COLO829 (cell line): ENCODE measurements at places on chromosomes 5 and 9.

DNA sequence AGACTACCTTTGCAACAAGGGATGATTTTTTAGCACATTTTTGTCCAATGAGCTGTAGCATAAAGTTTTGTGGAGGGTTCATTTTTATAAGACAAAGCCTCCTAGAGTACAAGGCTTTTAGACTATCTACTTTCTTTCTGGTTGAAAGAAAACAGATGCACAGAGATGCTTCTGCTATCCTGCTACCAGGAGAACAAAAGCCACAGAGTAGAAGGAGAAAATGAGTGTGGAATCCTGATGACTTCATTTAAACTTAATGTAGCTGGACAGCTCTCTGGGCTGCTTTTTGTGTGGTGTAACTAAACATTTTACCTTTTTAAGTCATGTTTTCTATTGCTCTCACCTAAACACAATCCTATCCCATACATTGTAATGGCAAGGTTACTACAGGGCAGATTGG lies 1009.4 kb downstream of the TLE1 start:
- no peak for DNase-seq

- no peak for DNase-seq
These were observed 41.7 kb downstream of the RXRA start for GRCh38 chr9:134367791-134368490.

DNA sequence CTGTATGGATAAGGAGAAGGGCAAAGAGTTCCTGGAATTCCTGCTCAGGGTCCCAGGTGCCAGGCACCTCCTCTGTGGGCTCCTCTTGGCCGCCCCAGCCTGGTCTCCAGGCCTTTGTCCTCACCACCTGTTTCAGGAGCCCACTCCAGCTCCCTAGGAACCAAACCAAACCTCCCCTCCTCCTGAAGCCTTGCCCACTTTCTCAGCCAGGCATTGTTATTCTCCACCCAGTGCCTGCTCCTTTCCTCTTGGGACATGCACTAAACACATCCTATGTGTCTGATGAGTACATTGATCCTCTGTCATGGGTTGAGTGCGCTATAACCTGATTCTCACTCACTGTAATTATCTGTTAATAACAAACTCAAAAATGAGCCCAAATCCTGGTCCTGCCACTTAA lies 189.8 kb downstream of the SPOCK1 start:
- no peak for DNase-seq

GRCh38 chr9:95820074-95820473 lies 55.4 kb upstream of the ERCC6L2 start:
- no peak for DNase-seq

DNA sequence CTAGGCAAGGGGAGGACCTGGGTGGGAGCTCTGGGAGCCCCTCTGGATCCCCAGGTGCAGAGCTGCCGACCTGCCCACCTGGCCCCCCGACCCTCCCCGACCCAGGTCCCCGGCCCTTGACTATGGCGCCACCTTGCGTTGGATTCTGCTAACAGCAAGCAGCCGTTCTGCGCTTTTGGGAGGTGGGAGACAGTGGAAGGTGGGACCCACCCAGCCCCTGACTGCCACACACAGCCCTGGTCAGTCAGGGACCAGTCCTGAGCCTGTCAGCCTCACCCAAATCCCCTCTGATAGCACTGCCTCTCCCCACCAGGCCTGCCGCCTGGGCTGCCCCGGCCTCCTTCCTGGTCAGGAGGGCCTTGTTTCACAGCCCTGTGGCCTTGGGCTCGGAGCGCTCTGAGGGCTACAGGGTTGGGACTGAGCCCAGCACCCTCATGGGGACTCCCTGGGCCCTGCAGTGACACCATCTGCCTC lies 77.9 kb downstream of the HMCN2 start:
- DNase-seq = no peak

GRCh38 chr5:159452480-159453167 lies 122.3 kb upstream of the IL12B start:
- no peak for DNase-seq

GRCh38 chr9:81625969-81626368 lies 63.4 kb downstream of the TLE1 start:
- DNase-seq = no peak

DNA sequence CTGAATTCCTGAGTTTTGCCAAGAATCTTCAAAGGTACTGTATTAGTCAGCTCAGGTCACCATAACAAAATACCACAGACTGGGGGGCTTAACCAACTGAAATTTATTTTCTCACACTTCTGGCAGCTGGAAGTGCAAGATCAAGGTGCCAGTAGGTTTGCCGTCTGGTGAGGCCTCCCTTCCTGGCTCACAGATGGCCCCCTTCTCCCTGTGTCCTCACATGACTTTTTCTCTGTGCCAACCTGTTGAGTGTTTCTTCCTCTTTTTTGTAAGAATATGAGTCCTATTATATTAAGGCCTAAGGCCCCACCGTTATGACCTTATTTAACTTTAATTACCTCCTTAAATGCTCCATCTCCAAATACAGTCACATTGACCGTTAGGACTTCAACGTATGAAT lies 156.1 kb upstream of the KIF2A start:
- DNase-seq = no peak

DNA sequence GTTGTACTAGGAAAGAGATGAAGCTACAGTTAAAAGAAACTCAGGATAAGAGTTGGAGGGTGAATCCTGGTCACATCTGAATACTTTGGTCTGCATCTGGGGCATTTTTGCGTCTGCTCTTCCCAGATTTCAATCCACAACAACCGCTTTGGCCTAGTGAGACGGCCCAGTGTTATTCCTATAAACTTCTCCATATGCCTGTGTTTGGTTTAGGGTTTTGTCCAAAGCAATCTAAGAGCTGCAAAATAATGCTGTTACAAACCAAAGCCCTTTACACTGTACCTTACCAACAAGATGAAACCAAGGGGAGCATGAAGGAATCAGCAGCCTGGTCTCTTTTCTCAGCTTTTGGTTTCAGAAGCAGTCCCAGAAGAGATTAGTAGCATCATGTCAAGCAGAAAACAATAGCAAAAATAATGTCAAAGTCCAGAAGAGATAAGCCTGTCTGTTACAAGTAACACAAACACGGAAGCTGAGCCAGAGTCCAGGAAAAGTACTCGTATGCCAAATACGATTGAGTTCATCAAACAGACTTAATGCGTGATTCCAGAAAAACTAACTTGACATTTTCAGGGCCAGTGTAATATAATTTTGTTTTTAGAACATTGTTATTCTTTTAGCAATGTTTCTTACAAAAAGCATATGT lies 379.9 kb upstream of the ACO1 start:
- no peak for DNase-seq

- DNase-seq = no peak
These were observed 182.9 kb upstream of the RFX3 start for GRCh38 chr9:3708751-3709150.

GRCh38 chr5:56961746-56962145 lies 9.8 kb upstream of the MIER3 start:
- DNase-seq = no peak

GRCh38 chr5:87405472-87406155 lies 7.1 kb downstream of the CCNH start:
- no peak for DNase-seq

DNA sequence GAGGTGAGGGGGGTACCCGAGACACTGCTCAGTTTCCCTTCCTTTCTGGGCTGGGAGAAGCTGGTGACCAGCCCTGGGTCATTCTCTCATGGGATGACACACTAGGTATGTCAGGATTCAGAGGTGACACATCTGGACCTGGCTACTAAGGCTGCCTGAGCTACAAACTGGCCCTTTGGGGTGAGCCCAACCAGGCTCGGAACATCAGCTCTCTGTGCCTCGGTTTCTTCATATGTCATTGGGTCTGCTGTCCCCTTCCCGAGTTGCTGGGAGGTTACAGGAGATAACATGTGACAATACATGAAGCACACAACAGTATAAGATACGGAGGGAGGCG lies 11.8 kb downstream of the CARD19 start:
- no peak for DNase-seq

- DNase-seq = no peak
These were observed 49.8 kb upstream of the PALM2AKAP2 start for GRCh38 chr9:109730228-109730627.

DNA sequence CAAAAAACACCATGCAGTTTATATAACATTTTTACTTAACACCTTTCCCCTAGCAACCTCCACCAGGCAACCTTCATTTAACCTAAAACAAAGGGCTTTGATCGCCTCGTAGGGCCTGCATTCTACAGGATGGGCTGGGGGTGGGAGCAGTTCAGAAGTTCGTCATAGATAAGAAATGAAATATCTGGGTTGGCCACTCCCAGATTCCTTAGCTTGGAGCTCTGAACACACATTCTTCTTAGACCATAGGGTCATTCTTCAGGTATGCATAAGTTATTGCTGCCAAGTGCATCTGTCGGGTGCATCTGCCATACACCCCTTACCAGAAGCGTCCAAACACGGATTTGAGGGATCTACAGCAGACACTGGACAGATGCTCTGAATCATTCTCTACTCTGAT lies 4.3 kb upstream of the SLC22A5 start:
- DNase-seq = no peak

DNA sequence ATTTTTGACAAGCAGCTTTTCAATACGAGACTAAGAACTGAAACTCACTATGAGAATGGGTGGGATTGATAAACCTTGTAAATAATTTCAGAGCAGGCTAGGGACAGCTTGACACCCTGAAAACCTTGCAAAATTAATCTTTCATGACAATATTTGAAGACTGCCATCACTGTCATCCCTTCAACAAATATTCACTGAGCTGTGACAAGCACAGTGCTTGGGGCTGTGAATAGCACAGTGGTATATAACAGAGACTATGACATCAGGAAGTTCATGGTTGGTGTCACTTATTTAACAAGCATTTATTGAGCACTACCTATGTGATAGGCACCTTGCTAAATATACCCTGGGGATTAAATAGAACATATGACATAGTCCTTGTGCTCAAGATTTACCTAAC lies 741.0 kb upstream of the RIOK2 start:
- no peak for DNase-seq

- no peak for DNase-seq
These were observed 99.6 kb downstream of the DOCK2 start for GRCh38 chr5:169736653-169737052.

DNA sequence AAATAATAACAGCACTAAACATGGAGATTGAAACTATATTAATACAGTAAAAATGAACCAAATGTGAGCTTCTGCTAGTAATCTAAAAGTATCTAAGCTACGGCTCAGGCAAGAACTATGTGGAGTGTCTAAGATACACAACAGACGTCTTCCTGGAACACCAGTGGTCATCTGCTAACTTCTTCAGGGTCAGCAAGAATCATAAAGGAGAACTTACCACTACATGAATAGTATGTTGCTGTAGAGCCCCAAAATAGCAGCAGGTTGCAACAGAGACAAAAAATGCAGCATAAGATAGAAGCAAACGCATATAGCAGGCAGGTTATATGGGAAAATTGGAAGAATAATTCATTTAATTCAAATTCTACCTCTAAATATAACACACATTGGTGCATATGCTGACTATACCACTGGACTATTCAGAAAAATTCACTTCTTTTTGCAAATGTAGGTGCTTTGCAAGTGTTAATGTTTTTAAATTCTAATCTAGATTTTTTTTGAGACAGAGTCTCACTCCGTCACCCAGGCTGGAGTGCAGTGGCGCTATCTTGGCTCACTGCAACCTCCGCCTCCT lies 27.1 kb downstream of the DCTN4 start:
- DNase-seq = no peak

DNA sequence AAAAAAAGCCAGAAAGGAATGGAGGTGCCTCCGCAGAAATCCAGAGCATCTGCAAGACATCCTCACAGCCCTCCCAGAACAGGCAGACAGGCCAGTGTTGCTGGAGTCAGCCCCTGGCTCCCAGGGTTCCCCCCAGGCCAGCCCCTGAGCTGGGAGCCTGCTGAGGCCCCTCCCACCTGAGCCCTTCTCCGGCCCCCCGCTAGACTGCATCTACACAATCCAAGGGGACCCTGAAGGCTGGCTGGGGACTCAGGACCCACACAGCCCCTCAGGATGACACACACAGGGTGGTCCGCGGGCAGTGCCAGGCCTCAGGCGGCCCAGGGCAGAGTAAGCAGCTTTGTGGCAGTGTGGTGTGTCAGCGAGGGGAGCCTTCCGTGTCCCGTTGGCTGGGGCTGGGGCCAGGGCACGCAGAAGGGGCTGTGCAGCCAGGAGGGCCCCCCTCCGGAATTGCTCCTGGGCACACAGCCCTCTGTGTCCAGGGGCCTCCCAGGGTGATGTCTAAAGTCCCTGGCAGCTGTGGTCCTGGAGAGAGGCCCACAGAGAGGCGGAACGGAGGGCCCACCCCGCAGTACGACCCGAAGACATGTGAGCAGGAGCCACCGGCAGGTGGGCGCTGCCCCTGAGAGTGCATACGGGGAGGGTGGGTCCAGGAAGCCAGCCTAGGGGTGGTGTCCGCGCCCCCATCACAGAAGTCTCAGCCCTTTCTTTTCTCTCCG lies 2.9 kb downstream of the TMEM250 start:
- DNase-seq = no peak

GRCh38 chr9:115250621-115251032 lies 132.7 kb upstream of the TNC start:
- DNase-seq = no peak

- no peak for DNase-seq
These were observed 158.4 kb downstream of the GABBR2 start for GRCh38 chr9:98550206-98550820.
